ENCODE measurements at places on chromosomes 7 and 10.

GRCh38 chr10:44991571-44991970, 9.2 kb upstream of the ZNF22 start:
- DNase-seq: no peak

- DNase-seq: no peak
Observed at GRCh38 chr7:127819975-127820731, 168.2 kb downstream of the SND1 start.

DNA sequence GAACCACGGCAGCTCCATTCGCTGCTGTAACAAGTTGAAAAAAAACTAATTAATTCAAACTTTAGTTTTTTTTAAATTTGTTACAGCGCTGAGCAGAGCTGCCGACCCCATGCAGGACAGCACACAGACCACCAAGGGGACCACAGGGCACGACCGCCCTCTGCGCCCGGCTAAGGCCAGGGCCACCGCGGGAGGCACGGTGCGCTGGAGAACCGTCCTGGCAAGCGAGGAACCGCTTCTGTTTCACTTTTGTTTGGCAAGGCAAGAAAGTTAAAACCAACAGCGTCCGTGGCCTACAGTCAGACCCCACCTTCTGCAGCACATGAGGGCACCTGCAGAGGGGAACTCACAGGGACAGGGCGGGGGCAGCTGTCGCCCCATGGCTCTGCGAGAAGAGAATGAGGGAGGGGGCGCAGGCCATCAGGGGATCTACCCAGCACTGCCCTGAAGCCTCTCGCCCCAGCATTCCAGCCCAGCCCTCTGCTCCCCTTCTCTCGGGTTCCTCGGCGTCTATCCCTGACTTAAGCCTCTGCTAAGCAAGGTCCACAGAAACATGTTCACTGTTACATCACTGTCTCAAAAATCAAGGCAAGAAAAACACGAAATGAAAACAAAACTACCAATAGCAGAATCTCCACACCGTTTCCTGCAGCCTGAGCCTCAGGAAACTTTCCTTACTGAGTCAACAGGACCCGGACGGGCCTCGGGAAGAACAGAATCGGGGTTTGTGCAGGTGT, 204.4 kb downstream of the DIP2C start:
- DNase-seq: no peak

- no peak for DNase-seq
Observed at GRCh38 chr7:141511676-141512396, 39.4 kb upstream of the AGK start.

DNA sequence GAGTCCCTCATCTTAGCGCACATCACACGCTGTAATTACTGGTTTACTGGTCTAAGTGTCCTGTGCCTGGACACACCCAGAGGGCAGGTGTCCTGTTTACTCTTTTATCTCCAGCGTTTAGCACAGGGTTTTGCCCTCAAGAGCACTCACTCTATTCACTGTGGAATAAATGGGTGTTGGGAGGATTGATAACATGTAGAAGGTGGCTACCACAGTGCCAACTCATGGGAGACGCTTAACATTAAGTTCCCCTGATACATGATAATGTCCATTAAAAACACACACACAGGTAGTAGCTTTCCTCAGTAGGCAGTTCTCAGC, 96.1 kb upstream of the EFCAB10 start:
- DNase-seq: no peak

DNA sequence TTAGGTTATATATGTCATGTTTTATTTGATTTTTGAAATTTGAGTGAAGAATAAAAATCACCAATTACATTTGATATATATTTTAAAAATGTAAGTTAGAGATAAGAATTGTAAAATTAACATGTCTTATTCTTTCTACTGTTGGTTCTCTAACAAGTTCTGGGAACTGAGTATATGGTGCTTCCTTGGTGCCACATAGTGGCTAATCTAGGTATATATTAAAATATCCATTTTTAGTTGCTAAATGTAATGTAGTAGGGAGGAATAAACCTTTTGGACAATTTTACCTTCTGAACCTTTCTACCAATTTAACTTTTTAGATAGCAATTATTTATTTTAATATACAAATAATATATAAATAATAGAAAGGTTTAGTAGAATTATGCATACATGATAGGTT, 17.5 kb downstream of the CFAP69 start:
- DNase-seq: no peak

- no peak for DNase-seq
Observed at GRCh38 chr7:26097837-26098668, 53.9 kb upstream of the NFE2L3 start.

DNA sequence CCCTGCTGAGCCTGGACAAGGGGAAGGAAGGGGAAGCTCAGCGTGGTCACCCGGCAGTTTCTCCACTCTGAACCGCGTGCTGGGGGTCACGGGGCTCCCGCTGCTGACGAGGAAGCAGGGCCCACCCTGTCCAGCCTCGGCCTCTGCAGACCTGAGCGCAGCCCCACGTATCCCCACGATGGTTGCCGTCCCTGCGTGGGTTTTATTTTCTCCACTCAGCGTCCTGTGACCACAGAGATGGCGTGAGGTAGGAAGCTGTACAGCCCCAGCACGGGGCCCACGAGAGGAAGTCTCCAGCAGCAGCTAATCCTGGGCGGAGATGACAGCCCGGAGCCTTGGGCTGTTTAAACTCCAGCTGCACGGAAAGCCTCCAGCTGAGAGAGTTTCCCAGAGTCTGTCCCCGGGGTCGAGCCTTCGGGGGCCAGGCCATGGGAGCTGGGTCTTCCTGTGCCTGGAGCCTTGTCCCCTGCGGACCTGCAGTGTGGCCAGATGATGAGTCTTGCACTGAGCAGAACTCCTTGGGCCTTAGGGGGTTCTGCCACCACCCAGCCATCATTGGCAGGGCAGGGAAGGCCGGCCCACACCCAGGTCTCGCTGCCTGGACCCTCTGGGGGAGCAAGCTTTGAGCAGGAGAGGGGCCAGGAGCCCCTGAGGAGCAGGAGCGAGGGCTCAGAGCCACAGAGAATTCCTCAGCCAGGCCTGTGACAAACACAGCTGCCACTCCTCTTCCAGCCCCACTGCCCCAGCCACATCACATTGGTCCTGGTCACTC, 72.8 kb upstream of the FAM20C start:
- no peak for DNase-seq

DNA sequence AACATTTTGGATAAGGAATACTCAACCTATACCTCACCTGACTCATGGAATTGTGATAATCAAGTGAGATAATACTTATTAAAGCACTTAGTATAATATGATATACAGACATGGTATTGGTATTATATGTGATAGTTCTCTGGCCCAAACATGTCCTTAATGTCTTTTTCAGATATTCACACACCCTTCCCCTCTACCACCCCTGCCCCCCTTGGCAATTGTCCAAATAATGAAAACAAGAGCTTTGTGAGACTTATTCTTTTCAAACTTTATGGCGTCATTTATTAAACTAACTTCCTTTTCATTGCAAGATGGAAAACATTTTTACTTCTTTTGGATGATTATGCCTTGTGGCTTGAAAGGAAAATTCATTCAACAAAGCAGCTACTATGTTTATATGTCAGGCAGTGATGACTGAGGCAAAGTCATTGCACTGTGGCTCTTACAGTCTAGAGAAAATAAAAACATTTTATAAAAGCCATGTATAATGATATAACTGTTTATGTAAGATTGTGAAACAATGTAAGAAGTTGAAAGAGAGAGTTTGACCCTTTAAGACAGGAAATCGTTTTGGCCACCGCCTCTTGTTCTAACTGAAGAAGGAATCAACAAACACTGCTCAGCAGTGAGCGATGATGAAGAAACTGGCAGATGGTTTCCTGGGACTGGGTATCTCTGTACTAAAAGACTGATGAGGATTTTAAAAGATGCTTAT, 27.4 kb downstream of the MINPP1 start:
- no peak for DNase-seq

DNA sequence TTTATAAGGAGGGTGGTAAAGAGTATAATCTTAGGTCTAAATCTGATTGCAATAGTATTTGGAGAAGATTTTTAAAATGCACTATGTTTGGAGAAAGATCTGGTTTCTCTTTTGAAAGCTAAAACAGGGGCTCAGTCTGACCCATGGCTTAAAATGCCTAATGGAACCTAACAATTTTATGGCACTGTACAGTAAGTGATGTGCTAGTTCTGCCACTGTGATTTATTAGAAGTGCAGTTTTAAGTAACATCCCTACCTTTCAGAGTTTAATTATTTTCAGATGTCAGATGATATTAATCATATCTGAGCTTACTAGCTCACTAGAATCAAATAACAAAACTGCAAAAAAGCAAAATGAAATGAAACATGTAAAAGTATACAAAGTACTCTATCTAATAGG, 514.7 kb upstream of the KCND2 start:
- no peak for DNase-seq

DNA sequence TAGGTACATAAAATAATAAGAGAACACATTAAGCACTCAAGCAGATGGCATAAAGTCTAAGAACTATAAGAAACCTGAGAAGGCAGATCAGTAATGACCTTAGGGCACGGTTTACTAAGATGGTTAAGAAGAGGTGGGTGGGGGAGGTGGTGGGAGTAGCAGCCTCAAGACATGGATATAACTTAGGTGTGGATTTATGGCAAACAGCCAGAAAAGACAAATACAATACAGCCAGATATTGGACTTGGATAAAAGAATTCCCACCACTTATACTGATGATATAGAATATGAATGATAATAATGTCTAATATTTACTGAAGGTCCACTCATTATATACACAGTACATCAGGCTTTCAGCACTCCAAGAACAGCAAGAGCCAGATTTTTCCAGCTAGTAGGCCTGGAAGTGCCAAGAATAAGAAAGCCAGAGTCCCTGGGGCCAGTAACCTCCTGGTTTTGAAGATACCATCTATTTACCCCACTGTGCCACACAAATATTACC, 11.9 kb downstream of the DPY19L1 start:
- DNase-seq: no peak

Measured in T-helper 2 cell treated with Interferon-gamma antibody and Interleukin-4, amounts not matched to agents 5 μg/mL and 100 μg/mL, for 36 hours (primary cell).